ENCODE measurements at places on chromosomes 6 and 20.

DNA sequence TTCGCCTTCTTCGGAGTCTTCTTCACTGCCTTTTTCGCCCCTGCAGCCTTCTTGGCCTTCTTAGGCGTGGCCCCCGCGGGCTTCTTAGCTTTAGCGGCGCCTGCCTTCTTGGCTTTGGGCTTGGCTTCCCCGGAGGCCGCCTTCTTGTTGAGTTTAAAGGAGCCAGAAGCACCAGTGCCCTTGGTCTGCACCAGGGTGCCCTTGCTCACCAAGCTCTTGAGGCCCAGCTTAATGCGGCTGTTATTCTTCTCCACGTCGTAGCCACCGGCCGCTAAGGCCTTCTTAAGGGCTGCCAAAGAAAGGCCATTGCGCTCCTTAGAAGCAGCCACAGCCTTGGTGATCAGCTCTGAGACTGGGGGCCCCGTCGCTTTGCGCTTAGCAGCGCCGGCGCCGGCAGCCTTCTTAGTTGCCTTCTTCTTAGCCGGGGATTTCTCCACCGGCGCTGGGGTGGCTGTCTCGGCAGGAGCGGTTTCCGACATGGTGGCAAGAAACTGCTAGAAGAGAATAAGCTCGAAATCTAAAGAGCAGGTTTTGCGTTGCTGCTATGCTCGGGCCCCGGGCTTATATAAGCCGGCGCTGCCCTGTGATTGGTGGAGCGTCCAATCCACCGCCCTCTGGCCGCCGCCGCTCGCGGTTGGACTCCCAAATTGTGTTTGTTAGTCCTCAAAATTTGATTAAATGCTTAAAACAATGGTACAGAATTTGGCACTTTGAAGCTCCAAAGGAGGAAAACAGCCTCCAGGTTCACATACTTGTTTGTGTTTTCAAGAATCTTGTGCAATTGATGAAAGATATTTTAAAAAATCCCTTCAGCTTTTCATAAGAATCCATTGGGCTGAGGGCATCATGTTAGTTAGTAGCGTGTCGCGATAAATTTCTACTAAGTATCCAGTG lies 44.9 kb downstream of the OR2B2 start:
- peak; percentile 79 for DNase-seq

- DNase-seq = no peak
Measured at GRCh38 chr20:46970937-46971630, 76.4 kb downstream of the EYA2 start.

- no peak for DNase-seq
Measured at GRCh38 chr6:47258724-47259347, 50.9 kb downstream of the TNFRSF21 start.

DNA sequence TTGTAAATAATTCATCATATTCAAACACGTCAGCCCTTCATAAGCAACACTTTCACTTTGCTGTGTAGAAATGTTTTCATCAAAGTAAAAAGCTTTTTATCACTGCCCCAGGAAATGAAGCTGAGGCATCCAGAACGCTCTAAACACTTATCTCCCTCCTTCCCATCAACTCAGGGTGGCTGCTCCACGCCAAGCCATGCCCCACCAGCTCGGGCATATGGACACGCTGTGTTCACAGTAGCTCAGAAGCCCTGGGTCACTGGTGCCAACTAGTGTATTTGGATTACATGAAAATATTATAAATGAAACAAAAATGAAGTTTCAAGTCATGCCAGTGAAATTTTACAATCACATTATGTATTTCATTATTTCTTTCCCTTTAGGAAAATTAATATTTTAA lies 10.3 kb downstream of the PDE10A start:
- no peak for DNase-seq

- DNase-seq = no peak
Measured at GRCh38 chr20:23391707-23392310, 29.5 kb downstream of the NAPB start.

- DNase-seq = no peak
Measured at GRCh38 chr6:144217797-144218196, 67.3 kb upstream of the UTRN start.

DNA sequence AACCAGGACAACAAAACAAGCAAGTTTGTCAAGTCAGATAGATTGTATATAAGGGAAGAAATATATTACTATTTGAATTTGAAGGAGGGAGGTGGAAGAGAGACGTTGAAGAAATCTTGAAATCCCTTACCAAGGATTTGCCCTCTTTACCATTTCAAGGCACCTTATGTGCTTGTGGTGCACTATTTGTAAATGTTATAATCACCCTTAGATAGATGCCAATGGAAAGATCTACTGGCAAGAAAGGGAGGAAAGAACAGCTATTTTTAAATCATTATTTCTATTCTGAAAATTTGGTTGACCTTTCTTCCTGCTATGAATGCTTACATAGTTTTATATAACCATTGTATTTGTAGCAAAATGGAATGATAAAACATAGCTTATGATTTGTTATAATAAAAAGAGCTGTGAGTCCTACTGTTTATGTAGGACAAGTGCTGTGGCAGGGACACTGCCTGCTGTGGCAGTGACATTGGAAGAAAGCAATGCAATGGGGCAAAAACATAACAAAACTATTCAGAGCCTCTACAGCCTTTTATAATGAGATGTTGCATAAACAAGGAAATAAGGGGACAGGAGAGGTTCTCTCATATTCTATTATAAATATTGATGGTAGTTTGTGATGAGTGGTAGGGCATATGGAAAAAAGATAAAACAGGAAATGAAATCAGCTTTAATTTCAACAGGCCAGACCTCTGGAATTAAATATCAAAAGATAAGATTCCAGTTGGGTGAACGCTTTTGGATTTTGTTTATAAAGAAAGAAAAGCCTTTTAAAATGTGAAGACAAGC lies 1145.2 kb upstream of the GJE1 start:
- no peak for DNase-seq

GRCh38 chr6:114432400-114432799 lies 89.6 kb upstream of the HS3ST5 start:
- DNase-seq = no peak

DNA sequence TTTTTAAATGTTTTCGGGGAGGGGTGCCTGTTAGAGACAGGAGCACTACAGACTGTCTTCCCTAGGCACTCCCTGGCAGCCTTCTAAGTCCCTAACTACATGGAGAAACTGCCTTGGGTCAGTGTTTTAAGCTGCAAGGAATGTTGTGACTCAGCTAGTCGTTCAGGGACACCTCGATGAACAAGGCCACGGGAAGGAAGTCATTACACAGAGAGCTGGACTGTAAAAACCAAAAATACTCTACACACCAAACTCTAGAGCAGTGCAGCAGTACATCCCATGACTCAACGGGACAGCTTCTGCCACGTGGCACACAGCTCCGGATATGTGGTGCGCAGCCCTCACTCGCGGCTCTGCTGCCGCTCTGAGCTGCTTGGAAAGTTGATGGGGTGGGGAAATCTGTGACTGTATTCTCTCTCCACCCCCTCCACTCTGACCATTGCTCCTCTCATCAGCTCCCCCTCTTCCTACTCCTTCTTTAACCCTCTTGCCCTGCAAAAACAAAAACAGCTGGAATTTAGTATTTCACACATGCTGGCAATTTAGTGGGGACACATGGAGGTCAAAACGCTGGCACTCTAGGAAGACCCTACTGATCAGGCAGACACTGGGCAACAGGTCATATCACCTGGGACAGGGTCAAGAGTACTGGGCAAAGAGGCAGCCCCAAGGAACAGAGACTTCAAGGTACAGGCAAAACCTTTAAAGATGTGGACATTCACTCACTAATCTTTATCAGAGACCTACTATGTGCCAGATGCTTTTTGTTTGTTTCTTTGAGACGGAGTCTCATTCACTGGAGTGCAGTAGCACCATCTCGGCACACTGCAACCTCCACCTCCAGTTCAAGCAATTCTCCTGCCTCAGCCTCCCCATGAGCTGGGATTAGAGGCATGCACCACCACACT lies 10.9 kb upstream of the LPIN3 start:
- peak; percentile 41 for DNase-seq

DNA sequence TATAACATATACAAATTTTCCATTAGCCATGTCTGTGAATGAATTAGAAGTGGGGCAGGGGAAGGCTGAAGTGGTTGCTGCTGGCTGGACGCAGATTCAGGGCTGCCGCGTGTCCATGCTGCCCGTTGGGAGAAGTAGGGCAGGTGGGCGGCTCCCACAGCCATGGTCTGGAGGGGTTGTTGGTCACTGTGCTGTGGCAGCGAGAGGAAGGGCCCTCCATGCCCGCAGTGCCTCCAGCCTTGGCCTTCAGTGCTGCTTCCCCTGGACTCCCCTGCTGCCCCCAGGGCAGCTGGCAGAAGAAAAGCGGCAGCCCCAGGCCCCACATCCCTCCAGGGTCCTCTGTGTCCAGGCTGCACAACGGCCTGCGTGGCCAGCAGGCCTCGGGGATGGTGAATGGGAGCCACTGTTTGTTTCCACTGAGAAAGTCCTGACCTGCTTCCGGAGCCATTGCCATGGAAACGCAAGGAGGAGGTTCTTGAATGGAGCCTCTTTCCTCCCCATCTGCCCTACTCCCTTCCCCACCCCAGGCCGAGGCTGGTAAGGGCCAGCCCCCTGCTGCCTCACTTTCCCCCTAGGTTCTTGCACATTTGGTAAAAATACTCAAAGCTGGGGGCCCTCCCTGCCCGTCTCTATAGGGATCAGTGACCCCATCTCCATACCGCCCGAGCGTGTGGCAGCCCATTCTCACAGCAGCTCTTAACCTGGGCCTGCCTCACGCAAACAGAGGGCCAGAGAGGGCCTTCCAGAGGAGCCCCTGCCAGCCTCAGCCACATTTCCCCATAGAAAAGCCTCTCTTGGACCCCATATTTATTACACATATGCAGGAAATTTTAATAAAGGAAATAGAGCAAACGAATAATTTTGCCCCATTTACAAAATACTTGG lies 113.3 kb downstream of the SASH1 start:
- DNase-seq = no peak
